ENCODE measurements at places on chromosomes 16 and 17.

GRCh38 chr17:73411313-73411747 lies 99.5 kb upstream of the CDC42EP4 start:
- no peak for DNase-seq

DNA sequence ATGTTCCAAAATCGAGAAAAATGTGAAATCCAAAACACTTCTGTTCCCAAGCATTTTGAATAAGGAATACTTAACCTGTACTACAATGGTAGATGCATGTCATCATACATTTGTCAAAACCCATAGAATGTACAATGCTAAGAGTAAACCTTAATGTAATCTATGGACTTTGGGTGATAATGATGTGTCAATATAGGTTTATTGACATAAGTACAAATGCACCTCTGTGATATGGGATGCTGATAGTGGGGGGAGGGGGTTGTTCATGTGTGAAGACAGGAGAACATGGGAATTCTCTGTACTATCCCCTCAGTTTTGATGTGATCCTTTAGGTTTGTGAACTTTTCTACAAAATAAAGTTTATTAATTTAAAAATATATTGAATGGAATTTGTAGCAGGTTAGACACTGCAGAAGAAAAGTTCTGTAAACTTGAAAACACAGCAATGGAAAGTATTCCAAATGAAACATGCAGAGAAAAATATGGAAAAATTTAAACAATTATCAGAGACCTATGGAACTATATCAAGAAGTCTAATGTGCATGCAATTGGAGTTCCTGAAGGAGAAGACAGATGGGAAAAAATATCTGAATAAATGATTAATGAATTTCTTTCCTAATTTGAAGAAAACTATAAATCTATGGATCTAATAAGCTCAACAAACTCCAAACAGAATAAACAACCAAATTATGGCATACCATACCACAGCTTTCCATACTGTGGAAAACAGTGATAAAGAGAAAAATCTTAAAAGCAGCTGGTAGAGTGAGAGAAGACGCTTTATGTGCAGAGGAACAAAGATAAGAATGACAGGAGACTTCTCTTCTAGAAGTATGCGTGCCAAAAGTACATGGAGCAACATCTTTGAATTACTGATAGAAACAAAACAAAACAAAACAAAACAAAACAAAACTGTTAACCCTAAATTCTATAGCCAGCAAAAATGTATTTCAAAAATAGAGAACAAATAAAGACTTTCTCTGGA lies 34.7 kb upstream of the MSI2 start:
- no peak for DNase-seq

DNA sequence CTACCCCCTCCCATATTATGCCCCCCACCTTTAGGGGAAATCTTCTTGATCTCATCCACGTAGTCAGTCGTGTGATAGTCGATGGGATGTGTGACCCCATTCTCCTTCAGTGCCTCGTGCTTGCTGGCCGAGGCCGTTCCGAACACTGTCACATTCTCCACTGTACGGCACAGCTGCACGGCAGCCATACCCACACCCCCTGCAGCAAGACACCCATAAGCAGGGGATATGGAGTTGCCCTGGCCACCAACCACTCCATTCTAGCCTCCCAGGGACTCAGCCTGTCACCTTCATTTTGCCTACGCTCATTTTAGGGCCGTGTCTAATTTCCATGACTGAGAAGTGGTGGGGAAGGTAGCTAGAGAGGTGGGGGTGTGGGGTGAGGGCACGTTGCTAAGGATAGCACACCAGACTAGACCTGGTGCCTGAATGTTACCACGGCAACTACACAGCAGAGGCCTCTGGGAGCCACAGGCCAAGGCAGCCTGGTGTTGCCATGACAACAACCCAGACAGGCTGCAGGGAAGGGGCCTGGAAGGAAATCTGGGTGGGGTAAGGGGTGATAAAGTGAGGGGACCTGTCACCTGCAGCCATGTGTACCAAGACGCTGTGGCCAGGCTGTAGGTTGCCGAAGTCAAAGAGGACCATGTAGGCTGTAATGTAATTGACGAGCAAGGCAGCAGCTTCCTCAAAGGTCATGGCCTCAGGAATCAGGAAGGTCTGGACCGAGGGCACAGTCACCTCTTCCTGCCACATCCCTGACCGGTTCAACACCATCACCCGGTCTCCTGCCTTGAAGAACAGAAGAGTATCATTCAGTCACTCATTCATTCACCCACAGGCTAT lies 4.0 kb downstream of the VAT1 start:
- DNase-seq, result no peak

GRCh38 chr17:8072341-8072728 lies 15.2 kb downstream of the ALOX12B start:
- no peak for DNase-seq

DNA sequence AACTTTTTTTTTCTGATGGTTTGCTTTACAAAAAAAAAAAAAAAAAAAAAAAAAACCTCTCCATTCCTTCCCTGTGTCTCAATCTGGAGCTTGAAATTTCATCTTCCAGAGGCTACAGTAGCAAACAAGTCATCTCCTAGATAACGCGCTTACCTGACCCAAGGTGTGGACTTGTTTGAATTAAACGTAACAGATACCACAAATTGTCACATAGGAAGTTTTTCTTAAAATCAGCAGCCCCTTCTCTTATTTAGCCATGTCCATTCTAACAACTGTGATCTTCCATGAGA lies 2.0 kb downstream of the STAT5B start:
- DNase-seq, result no peak

DNA sequence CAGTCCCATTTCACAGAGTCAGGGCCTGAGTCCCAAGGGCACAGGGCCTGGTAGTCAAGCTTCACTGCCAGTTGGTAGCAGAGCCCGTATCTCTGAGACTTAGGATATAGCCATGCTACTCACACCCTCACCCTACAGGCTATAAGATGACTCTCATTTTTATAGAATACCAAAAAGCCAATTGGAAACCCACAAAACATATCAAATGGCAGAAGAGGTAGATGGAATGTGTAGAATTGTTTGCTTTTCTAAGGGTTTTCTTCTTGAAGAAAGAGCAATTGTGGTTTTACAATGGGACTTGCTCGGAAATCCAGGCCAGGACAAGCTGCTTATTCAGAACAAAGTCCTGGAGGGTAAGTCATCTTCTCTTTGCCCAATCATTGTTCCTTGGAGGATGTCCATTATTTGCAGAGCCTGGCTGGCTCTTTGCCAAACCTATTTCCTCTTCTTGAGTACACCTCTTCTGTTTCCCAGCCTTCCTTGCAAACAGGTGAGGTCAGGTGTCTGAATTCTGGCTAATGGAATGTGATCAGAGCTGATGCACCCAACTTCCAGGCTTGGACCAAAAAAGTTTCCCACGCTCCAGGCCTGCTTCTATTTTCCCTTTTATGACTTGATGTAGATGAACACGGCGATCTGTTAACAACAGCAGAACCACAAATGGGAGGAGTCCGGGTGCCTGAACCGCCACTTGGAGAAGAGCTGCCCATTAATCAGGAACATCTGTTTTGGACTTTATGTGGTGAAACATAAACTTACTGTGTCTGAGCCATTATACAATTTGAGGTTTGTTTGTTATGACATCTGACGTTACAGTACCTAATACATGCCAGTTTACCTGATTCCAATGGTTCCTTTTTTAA lies 16.9 kb upstream of the CCL22 start:
- no peak for DNase-seq

DNA sequence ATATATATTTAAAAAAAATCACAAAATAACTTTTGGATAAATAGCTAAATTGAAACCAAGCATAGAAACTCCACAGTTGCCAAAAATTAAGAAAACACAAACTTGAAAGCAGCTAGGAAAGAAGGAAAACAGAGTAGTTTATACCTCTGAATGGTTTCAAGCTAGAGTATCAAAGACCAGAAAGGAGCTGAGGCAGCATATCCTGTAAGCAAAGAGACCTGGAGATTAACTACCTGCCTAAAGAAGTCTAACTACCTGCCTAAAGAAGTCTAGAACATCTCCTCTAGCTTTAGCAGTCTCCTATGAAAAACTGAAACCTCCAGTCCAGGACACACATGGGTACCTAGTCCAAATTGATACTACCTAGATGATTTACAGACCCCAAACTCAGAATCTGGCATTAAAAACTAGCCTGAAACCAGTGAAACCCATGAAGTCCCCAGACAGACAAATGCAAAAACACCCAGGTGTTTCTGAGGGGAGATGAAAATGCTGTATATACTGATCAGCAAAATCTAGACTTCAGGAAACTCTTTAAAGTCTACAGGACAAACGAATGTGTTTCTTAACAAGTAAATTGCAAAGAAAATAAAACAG lies 17.6 kb downstream of the APPBP2 start:
- DNase-seq, result no peak

- no peak for DNase-seq
Measured at GRCh38 chr16:86215233-86215978, 294.9 kb upstream of the FOXF1 start.

DNA sequence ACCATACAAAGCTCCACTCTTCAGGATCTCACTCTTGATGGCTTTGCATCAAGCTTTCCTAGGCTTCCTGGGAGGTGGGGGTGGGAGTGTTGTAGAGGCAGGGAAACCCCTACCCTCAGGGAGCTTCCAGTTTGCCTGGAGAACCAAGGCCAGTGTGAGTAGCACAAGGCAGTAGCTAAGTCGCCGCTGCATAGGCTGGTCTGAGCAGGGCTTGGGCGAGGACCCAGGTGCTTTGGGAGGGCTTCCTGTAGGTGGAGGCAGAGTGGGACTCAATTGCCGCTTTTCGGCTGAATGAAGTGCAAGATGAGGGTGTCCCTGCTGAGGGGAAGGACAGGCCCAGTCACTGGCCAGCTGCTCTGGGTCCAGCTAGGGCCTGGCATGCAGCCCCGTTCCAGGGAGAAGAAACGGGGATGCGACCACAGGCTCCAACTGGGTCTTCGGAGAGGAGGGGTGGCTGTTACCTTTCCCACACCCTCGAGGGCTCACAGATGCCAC lies 3.9 kb downstream of the CD79B start:
- DNase-seq, result no peak

GRCh38 chr16:31897283-31897682 lies 23.7 kb downstream of the ZNF267 start:
- no peak for DNase-seq

GRCh38 chr16:78574571-78574970 lies 475.1 kb downstream of the WWOX start:
- DNase-seq, result no peak

GRCh38 chr16:57834936-57835335 lies 32.6 kb upstream of the KIFC3 start:
- no peak for DNase-seq

- no peak for DNase-seq
Measured at GRCh38 chr17:82344175-82344907, 10.8 kb upstream of the SECTM1 start.

DNA sequence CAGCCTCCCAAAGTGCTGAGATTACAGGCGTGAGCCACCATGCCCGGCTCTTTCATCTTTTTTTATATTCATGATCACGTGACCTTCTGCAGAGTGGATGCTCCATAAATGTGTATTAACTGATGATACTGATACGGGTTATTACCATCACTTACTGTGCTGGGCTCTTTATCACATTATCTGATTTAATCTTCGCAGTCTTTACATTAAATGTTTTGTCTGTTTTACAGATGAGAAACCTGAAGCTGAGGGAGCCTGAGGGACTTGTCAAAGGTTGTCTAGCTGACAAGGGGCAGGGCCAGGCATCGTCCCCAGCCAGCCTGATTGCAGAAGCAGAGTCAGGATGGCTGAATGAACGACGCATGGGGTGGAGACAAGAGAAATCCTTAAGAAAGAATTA lies 104.4 kb downstream of the NTN1 start:
- DNase-seq, result no peak

DNA sequence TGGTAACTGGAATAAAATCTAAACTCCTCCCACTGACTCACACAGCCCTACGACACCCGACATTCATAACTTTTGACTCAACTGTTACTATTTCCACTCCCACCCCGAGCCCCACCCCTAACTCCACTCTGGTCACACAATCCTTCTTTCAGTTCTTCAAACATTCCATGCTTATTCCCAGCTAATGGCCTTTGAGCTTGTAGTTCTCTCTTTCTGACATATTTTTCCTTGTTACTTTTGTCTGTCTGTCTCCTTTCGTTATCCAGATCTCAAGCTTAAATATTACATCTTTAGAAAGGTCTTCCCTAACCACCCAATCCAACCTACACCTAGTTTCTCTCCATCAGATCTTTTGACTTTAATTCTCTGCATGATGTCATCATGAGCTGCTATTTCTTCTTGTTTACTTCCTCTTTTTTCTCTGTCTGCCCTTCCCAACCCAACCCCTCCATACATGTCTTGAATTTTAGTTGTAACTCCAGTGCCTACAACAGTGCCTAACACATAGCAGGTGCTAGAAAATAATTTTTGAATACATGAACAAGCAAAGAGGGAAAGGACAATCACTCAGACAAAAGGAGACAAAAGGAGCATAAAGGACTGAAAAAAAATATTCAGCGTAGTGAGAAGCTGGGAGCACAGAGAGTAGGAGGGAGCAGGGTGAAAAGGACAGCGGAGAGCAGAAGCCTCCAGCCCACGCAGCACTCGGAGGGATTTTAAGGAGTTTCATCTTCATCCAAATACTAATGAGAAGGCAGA lies 65.2 kb upstream of the SMIM36 start:
- peak; percentile 36 for DNase-seq

DNA sequence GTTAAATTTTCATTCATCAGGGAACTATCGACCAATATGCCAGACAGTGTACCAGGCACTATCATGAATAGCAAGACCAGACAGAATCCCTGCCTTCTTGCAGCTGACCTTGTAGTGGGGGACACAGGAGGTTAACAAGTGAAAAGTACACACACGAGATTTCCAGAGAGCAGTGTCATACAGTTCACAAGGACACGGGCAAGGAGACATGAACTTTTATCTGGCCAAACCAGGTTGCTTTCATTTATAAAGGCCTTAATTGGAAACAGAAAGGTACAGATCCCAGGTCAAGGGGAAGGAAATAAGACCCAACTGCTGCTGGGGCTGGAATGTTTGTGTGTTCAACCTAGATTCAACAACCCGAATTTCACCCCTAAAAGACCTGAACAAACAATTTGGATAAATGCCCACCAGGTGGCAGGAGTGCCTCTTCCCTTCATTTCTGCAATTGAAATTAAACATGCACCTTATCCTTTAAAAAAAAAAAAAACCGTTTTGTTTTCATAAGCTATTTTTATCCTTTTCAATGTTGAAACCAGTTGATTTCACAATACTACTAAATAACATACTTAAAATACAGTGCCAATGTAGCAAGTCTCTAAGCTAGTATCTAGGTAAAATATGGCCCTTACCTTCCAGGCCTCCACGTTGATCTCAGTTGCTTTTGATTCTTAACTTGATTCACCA lies 65.9 kb downstream of the EMP2 start:
- peak; percentile 67 for DNase-seq

- DNase-seq, result peak; percentile 47
Measured at GRCh38 chr16:3576211-3576610, 992 bp downstream of the NLRC3 start.

GRCh38 chr17:78748048-78748729 lies 33.9 kb downstream of the CYTH1 start:
- DNase-seq, result peak; percentile 77

All from activated naive CD4-positive, alpha-beta T cell treated with anti-CD3 and anti-CD28 coated beads for 36 hours (primary cell).